RWPE1 (cell line): ENCODE measurements at places on chromosomes 11 and 22.

DNA sequence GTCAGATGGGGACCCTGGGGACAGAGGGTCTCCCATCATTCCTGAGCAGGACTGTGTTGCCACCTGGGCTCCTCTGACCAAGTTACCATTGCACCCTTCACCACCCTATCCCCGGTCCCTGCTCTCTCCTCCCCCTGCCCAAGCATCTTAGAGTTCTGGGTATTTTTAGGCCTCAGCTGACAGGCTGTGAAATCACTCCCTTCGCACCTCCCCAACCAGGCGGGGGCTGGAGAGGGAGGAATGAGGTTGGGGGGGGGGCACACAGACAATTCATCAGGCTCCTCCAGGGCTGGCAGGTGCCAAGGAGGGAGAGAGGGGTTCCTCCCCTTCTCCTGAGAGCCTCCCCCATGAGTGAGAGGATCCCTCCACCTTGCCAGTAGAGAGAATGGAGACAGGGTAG lies 9.0 kb downstream of the SYT7 start:
- DNase-seq: no peak

GRCh38 chr11:15621565-15621964 lies 506.8 kb downstream of the INSC start:
- no peak for DNase-seq

- no peak for DNase-seq
These were observed 63.0 kb downstream of the GAB2 start for GRCh38 chr11:78354408-78355308.

DNA sequence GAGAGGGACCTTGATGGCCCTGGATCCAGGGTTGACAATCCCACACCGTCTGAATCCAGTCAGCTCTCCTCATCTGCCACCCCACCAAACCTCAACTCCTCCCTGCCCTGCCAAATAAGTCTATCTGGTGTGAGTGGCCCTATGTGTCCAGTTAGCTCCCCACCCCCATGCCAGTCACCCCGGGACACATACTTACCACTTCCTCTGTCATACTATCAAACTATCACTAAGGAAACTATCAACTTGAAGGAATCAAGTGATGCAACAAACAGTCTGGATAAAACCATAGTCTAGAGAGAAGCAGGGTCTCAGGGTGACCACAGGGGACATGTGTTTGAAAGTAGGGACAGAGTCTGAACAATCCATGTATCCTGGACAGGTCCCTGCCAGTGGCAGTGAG lies 13.2 kb upstream of the CSF2RB start:
- DNase-seq: no peak

DNA sequence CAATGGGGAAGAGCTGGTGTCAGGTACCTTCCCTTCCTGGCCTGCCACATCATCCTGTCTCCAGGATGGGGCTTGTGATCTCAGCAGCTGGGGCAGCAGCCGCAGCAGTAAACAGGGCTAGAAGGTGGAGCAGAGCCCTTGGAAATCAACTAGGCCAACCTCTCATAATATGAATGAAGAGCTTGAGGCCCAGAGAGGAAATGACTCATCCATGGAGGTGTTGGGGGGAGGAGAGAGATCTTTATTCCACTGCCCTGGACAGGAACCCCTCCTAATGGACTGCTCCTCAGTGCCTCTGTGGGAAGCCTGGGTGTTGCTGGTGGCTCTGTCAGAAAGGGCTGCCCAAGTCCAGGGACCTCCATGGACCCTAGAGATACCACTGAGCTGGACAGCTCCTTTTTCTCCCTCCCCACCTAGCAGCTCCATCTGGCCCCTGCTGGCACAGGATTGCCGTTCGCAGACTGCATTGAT lies 111.8 kb downstream of the OSBP2 start:
- peak; percentile 53 for DNase-seq

GRCh38 chr22:27090611-27091011 lies 433.2 kb downstream of the MIAT start:
- no peak for DNase-seq

- no peak for DNase-seq
These were observed 9.1 kb upstream of the MYO7A start for GRCh38 chr11:77118971-77119370.
